ENCODE measurements at places on chromosomes 2 and 18.

GRCh38 chr18:9079818-9080528, 22.5 kb upstream of the NDUFV2 start:
- DNase-seq = no peak

DNA sequence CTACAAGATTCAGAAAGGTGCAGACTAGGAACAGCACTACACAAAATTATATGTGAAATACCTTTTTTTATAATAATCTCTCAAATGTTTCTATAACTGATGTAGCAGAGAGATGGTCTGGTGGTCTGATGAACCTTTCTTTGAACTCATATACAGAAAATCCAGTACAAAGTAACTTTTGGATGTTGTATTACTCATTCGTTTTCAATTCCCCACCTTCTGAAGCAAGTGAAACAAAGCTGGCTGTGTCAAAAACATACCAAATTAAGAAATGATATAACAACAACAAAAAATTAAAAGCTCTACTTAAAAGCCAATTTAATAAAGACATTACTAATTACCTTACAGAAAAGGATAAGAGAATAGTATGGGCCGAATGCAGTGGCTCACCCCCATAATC, 38.7 kb downstream of the MEMO1 start:
- DNase-seq = no peak

DNA sequence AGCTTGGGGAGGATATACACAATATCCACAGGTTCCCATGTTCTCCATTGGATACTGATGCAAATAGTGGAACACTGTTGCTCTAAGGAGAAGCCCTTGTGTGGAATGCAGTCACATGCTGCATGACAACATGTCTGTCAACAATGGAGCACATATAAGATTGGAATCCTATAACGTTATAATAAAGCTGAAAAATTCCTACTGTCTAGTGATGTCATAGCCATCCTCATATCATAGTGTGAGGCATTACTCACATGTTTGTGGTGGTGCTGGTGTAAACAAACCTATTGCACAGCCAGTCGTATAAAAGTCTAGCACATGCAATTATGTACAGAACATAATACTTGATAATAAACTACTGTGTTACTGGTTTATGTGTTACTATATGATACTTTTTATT, 394.7 kb downstream of the FBXO15 start:
- no peak for DNase-seq

GRCh38 chr2:176493226-176493825, 224.1 kb downstream of the MTX2 start:
- no peak for DNase-seq

DNA sequence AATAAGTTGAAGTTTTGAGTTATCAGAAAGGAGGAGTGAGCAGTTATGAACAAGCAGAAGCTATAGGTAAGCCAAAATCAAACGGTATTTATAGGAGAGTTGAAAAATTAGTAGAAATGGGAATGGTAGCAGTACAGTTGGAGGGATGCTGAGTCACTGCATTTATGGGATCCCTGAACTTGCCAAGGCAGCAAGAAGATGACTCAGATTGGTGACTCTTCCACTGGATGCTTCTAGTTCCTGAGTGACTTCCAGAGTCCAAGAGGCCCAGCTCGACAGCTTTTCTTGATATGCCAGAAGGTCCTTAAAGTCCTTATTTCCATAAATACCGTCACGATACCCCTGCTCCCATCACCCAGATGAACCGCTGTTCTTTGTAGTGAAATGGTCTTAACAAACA, 31.1 kb upstream of the ACTR3 start:
- no peak for DNase-seq

GRCh38 chr18:79221136-79221535, 151.9 kb downstream of the ATP9B start:
- DNase-seq = no peak

DNA sequence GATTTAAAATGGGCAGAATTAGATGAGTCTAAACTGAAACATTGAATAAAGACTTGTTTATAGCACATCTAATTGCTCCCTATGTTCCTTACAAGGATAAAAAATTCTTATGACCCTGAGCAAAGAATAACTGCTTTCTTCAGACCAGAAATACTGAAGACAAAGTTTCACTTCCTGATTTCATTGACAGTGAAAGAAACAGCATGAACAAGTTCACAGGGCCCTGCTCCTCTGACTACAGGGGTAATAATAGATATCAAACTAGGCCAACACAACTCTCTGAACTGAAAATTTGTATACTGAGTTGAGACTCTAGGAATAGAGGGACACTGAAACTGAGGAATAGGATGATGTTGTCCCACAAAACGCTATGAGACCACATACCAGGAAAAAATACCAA, 1383.3 kb upstream of the CDH2 start:
- no peak for DNase-seq

DNA sequence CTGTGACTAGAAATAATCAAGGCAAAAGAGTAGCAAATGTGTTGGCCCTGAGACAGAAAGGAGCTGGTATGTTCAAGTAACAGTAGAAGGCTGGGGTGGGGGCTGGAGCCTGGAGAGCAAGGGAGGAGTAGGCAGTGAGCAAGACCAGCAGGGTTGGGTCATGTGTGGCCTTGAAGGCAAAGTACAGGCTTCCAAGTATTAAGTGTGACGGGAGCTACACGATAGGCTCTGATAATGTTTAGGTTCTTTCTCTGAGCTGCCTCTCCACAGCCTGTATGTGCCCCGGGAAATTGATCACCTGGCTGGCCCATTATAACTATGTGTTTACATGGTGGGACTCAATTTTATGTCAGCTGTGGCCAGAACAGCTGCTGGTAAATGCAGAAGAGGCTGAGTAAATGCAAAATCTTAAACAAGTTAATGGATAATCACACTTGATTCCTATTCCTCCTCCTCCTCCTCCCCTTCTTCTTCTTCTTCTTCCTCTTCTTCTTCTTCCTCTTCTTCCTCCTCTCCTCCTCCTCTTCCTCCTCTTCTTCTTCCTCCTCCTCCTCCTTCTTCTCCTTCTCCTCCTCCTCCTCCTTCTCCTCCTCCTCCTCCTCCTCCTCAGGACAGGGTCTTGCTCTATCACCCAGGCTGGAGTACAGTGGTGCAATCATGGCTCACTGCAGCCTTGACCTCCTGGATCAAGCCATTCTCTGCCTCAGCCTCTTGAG, 9.3 kb downstream of the IL1F10 start:
- DNase-seq = no peak

Measured in AG09319 (cell line).